NCI-H1105 (cell line): ENCODE measurements at places on chromosomes 13 and 19.
A peak's percentile ranks its signal among the peaks of the same experiment; 100 is the strongest.

DNA sequence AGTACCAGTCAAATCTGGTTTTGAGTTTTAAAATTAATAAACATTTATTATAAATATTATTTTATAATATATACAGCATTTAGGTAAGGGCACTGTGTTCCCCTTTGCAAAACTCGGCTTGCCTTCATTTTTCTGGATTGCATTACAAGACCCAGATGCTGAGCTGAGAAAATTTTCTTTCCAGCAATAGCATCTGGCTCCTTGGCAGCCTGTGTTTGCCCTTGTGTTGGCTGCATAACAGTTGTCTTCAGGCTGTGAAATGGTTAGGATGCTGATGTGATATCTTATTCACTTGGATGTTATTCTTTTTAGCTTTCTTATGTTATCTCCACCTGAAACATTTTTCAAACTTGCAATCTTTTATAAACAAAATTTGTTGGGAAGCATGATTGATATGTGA is 784.4 kb downstream of the DACH1 start:
- DNase-seq, result no peak

DNA sequence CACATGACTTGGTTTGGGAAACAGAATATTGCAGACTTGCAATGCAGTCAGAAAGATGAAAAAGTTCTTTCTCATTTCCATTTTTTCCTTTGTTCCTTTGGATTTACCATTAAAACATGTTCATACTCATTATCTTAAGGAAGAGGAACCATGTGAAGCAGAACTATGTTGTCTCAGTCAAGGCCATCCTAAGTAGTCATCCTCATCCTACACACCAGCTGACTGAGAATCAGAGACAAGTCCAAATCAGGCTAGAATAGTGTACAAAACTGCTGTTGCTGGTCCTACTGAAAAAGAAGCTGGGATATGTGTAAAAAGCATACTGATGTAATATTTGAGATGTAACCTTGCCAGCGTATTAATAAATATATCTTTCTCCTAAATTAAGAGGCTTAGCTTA is 433.4 kb downstream of the SLITRK5 start:
- no peak for DNase-seq

GRCh38 chr19:4567584-4568071 is 8.1 kb upstream of the SEMA6B start:
- no peak for DNase-seq

- DNase-seq, result no peak
Observed at GRCh38 chr19:39277598-39277997, 9.4 kb downstream of the IFNL2 start.

DNA sequence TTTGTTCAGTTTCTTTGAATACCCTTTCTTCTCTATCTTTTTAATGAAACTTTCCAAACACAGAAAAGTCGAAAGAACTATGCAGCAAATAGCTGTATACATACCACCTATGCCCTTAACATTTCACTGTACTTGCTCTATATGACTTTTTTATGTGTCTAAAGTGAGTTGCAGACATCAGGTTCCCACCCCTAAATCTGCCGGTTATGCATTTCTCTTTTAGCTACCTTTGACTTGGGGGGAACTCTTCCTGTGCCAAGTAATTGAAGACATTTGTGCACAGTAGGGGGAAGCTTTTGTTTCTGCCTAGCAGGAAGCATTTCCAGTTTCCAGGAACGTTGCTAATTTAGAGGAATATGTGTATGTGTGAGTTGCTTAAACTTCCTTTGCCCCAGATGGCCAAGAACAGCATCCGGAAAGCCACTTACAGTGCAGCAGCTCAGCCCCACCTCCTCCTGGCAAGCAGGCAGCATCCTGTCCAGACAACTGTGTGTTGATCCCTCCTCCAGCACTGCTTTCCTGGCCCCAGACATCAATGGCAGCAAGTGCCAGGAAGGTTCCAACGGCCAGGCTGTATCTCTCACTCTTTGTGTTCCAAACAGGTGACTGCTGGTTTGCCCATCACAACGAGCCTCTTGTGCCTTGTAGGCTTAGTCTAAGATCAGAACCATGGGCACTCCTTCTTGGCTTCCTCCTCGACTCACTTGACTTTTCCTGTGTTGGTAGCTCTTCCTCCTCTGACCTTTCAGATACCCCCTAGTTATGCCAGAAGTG is 14.7 kb upstream of the GRAMD1A start:
- DNase-seq, result no peak

DNA sequence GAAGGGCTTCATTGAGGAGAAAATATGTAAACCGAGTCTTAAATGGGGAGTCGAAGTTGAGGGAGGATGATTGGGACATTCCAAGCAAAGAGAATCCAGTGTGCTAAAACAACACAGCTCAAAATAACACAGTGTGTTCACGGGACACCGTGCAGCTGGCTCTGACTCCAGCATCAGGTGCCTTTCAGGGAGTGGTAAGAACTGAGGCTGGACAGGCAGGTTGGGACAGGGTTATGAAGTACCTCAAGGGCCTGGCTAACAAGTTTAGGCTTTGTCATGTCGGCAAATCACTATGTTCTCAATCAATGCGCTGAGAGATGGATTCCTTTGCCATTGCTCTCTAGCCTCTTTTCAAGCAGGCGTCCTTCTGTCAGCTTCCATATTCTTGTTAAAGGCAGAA is 27.5 kb upstream of the WDFY2 start:
- DNase-seq, result no peak

GRCh38 chr13:98559169-98559568 is 17.7 kb downstream of the STK24 start:
- no peak for DNase-seq

DNA sequence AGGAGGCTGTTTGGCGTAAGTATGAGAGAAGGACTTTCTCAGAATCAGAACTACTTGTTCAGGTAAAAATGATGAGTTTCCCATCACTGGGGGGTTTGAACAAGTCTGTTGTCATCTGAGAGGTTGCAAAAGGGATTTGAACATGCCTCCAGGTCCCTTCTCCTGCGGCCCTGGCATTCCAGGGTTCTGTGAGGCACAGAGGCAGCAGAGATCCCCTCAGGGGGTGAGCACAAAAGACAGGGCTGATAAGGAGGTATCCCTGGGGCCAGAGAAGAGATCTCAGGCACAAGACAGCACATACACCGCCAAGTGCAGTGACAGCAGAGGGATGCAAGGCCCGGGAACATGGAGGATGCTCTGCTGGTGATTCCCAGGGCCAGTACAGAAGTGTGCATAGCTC is 275.8 kb upstream of the TSHZ3 start:
- no peak for DNase-seq

GRCh38 chr13:40770934-40771618 is at the start of gene MRPS31:
TSS of gene MRPS31 (minus strand) at chr13:40771190. CDS start at chr13:40771136, 54 bp downstream.
- peak; percentile 73 for DNase-seq

DNA sequence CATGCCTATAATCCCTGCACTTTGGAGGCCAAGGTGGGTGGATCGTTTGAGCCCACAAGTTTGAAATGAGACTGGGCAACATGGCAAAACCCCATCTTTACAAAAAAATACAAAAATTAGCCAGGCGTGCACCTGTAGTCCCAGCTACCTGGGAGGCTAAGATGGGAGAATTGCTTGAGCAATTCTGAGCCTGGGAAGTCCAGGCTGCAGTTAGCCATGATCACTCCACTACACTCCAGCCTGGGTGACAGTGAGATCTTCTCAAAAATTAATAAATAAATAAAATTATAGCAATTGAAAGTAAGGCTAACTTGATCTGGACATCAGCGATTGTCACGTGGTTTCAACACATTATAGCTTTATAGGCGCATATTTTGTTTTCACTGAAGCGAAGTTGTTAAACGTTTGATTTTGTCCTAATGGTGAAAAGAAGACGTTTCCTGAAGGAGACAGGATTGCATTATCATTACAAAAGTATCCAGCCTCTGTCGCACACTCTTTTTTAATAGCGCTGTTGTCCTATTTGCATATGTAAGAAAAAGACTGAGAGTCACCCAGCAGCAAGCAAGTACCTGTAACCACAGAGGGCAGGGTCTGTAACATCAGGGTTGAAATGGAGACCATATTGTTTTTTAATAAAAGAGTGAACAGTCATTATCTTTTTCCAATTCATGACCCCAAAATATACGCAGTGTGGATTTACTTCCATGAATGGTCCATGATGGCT is 335.7 kb downstream of the DCT start:
- DNase-seq, result no peak

GRCh38 chr19:40273469-40274360 is 11.4 kb downstream of the AKT2 start:
- no peak for DNase-seq

DNA sequence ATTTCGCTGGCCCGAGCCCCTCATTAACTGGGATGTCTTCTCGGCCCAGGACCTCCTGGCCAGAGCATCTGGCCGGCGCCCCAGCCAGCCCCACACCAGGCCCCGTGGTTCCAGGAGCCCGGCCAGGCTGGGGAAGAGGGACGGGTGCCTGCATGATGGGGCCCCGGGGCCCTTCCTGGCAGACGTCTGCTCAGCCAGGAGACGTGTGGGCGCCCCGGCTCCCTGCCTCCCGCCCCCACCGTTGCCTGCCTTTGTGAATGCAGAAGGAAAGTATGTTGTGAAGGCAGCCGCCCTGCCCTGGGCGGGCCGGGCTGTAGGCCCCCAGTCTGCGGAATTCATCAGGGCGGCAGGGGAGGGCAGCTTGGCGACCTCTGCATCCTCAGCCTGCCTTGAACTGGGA is 4.4 kb upstream of the COMP start:
- DNase-seq, result no peak

DNA sequence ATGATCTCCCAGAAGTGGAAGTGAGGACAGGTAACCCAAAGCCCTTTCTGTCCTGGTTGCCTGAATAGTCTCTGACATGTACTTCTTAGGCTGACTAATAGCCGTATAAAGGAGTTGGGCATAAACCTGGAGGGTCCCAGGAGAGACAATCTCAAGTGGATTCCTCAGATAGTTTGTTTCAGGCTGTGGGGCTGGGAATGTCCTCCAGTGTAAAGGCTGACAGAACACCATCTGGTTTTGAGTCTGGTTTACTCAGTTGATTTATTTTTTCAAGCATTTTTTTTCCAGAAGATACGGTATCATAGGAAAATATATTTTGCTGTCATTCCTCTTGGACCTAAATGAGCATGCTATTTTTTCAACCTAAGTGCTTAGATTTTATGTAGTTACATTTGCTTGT is 15.2 kb downstream of the HTR2A start:
- no peak for DNase-seq

DNA sequence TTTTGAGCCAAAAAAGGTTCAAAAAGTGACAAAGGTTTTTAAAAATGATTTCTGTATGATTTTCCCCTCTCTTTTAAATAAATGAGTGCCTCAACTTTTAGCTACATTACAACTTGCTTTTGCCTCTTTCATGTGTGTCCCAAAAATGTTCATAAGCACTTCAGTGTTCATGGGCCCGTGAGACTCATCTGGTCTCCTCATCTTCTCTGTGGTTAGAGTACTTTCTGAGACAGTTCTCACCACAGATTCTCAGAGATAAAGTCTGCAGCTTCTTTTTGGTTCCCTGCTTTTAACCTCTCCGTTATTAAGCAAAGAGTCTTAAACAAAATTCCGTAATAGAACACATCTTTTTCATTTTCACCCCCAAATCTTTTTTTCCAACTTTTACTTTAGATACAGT is 156.9 kb downstream of the DLEU7 start:
- no peak for DNase-seq

DNA sequence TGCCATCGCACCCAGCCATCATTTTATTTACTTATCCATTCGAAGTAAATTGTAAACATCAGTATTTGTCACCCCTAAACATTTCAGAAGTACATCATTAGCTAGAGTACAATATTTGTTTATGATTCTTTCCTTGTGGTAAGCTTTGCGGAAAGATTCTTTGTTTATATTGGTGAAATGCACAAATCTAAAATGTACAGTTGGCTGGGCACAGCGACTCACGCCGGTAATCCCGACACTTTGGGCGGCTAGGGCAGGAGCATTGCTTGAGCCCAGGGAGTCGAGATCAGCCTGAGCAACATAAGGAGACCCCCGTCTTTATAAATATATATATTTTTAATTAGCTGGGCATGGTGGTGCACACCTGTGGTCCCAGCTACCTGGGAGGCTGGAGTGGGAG is 10.1 kb downstream of the LGALS7B start:
- no peak for DNase-seq

DNA sequence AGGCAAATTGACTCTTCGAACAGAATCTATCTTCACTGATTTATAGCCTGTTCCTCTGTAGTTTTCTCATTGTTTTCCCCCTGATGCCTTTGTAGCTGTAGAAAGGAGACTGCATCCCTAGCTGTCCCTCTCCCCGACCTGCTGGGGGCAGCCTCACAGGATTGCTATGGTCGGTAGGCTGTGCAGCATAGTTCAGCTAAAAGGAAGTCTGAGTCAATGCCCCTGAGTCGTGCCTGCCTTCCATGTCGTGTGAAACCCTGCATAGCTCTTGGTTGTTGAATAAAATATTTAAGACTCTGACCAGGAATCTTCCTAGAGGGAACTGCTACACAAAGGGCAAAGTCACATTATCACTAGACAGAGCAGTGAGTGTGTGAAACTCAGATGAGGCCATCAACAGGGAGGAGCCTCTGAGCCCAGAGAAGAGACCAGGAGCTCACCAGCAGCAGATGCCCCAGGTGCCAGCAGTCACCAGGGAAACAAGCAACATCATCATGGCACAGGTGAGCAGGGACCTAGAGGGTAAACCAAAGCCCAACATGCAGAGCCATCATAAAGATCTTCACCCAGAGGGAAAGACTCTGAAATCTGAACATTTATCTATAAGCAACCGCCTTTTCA is 108.4 kb upstream of the NBEA start:
- no peak for DNase-seq

GRCh38 chr19:10036601-10037071 is 23.4 kb downstream of the RDH8 start:
- DNase-seq, result no peak

DNA sequence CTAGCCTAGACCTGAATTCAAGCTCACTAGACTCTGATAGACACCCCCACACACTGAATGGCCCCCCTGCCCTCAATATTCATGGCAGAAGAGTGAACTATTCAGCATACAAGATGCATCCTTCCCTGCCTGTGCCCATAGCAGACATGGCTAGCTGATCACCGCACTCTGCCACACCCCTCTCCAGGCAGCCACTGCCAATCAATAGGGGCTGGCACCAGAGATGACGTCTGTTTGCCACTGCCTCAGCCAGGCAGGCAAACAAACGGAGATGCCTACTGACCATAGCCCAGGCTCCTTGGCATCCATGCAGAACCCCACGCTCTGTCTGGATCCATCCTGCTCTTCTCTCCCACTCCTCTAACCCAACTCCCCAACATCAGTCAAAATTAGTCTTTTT is 13.8 kb upstream of the NPAS1 start:
- no peak for DNase-seq

GRCh38 chr19:44891016-44891882 is at the start of gene TOMM40:
TSS of gene TOMM40 (plus strand) at chr19:44891254. CDS start at chr19:44891416, 162 bp downstream.
- DNase-seq, result peak; percentile 100

GRCh38 chr19:13995017-13995728 is 10.9 kb downstream of the RFX1 start:
- DNase-seq, result no peak

DNA sequence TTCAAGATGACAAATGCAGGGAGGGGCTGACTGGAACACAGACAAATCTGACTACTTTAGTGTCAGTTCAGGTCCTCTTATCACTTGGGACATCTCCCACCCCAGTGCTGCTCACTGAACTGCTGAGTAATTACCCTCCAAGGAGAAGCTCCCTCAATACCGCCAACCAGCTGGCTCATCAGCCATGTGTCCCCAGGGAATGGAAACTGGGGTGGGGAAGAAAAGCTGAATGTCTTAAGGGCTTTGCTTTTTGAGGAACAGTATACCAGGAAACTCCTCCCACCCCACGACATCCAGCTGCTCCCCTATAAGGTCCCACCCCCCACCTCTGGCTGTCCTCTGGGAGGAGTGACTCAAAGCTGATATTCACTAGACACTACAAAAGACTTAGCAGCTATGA is 2.0 kb downstream of the ZNF823 start:
- DNase-seq, result no peak

- no peak for DNase-seq
Observed at GRCh38 chr13:79267560-79267959, 138.5 kb downstream of the RBM26 start.

- no peak for DNase-seq
Observed at GRCh38 chr13:79479882-79480281, 1.1 kb upstream of the NDFIP2 start.
